ENCODE measurements at places on chromosomes 16 and 17.
A peak's percentile ranks its signal among the peaks of the same experiment; 100 is the strongest.

DNA sequence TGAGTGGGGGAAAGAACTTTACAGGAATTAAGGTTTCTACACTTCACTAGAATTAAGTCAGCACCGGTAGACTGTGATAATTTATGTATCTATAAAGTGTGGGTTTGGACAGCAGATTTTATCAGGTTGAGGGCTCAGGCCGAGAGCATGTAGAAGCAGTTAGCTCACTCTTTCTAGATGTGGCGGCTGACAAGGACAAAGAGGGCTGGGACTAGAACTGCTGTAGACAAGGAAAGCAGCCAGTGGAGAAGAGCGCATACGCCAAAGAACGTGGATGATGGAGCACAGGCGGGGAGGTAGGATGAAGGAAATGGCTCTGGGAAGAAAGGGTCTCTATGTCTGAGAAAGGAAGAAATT is 504 bp upstream of the GOSR1 start:
- no peak for DNase-seq

GRCh38 chr17:41480136-41480535 is 815 bp downstream of the KRT35 start:
- no peak for DNase-seq

GRCh38 chr17:58501451-58501850 is 13.0 kb downstream of the MTMR4 start:
- DNase-seq = no peak

DNA sequence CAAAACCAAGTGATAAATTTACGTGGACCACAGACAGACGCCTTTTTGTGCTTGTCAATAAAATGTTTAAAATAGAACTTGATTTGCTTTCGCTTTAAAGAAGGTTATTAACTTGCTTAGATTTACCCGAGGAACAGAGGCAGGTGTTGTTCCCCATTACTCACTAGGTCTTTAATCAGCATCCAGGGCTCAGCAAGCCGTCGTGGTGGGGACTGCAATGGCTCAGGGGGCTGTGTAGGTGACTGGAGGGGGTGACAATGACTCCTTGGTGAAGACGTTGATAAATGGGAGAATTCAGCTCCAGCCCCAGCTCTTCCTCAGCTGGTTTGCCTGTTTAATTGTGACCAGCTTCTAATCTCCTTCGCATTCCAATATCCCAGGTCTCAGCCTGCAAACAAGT is 231.4 kb downstream of the TMEM114 start:
- DNase-seq = no peak

- DNase-seq = no peak
Observed at GRCh38 chr16:27690608-27691007, 140.7 kb downstream of the KATNIP start.

- DNase-seq = no peak
Observed at GRCh38 chr17:54972406-54973138, 4.0 kb downstream of the STXBP4 start.

DNA sequence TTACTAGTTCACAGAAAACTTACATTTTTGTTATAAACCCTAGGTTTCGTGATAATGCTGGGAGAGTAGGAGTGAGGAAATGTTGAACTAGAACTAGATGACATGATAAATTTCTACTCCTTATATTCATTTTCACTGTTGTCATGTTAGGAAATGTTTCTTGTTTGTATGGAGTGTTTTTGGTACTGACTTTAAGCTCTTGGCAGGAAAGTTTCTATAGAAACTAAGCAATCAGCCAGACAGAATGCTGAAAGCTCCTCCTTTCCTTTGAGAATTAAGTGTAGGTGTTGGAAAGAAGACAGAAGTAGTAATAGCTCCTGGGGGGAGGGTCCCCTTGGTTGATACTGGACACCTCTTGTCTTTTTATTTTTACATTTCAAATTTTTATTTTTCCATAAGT is 309.8 kb downstream of the MAP2K4 start:
- DNase-seq = no peak

GRCh38 chr17:64617125-64617780 is 44.9 kb downstream of the SMURF2 start:
- DNase-seq = no peak

DNA sequence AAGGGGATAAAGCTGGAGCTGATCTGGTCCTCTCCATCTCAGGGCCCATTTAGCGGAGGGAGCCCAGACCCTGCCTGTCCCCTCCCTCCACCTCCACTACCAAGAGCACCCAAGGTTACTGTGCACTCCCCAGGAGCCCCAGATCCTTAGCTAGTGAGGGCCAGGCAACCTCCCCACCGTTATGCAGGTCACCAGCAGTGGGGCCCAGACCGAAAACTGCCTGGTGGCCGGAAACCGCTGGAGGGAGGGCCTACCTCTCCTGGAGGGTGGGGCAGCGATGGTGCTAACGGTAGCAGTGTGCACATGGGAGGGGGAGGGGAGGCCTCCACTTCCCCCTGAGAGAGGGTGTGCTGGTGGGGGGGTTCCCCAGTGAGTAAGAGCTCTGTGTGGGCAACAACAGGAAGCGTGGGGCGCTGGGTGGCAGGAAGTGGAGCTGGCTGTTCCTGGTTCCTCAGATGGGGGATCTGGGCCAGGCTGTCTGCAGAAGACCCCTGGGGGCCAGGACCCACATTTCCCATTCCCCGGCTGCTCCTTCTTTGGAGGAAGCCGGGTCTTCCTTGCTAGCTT is 4.4 kb downstream of the FMNL1 start:
- DNase-seq = peak; percentile 14

- DNase-seq = peak; percentile 90
Observed at GRCh38 chr17:17822189-17822588, 14.6 kb downstream of the SREBF1 start.

DNA sequence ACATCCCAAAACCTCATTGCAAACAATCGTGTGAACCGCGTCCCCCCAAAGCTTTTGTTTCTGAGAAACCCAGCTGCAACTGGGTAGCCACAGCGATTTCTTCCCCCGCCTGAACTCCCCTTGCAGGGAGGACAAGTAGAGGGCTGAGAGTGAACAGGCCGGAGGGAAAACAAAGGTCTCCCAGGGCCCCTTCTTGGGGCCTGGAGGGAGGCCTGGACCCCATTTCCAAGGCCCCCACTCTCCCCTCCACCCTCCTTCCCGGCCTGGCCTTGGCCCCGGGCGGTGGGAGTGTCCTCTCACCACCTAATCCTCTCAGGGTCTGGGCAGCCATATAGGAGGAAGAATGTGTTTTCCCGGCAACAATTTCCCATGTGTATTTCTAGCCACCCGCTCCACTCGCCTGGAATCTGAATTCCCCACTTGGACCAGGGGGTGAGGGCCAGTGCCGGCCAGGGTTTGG is 2.6 kb downstream of the GLIS2 start:
- no peak for DNase-seq

DNA sequence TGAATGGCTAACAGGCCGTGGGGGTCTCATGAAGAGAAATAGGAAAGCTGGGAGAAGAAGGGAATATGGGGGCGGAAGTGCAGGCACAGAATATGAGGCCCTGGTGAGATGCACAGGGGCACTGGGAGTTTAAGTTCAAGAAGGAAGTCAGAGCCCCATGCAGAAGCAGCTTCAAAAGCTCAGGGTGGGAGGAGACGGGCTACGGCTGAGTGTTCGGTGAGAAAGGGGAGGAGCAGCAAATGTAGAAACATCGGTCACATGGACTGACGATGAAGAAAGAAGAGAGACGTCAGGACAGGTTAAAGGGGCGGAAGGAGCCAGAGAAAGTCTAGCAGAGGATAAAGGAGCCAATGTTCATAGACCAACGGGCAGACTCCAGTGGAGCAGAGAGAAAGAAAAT is 204.5 kb upstream of the ZFHX3 start:
- DNase-seq = no peak

- no peak for DNase-seq
Observed at GRCh38 chr17:6327007-6327406, 107.9 kb downstream of the AIPL1 start.

DNA sequence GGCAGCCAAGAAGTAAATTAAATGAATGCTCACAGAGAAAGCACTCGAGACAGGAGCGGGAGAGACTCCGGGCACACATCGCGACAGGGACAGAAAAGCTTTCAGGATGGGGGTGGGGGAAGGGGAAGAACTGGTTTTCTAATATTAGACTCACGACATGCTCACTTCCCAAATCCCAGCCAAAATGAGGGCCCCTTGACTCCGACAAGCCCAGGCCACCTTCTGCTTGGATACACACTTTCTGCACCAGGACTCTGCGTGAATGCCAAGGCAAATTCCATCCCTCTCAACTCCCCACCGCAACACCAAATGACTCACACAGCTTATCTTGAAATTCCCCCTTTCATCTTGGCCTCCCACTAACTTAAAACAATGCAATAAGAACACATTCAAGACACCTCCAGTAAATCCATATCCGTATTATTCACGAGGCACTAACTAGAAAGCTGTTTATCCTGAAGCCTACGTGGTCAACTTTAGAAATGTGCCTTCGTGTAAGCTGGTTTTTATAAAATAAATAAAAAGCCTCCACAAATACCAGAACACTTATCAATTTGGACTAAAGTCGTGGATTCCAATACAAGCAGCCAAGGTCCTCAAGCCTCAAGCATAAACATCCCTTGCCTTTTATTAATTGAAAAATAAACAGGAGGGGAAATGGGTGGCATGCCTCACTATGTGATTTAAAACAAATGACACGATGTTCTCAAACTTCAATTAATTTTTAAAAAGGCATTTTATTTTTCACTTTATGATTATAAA is 46.1 kb downstream of the NXN start:
- DNase-seq = no peak

- no peak for DNase-seq
Observed at GRCh38 chr17:79650283-79650682, 39.4 kb upstream of the RBFOX3 start.

DNA sequence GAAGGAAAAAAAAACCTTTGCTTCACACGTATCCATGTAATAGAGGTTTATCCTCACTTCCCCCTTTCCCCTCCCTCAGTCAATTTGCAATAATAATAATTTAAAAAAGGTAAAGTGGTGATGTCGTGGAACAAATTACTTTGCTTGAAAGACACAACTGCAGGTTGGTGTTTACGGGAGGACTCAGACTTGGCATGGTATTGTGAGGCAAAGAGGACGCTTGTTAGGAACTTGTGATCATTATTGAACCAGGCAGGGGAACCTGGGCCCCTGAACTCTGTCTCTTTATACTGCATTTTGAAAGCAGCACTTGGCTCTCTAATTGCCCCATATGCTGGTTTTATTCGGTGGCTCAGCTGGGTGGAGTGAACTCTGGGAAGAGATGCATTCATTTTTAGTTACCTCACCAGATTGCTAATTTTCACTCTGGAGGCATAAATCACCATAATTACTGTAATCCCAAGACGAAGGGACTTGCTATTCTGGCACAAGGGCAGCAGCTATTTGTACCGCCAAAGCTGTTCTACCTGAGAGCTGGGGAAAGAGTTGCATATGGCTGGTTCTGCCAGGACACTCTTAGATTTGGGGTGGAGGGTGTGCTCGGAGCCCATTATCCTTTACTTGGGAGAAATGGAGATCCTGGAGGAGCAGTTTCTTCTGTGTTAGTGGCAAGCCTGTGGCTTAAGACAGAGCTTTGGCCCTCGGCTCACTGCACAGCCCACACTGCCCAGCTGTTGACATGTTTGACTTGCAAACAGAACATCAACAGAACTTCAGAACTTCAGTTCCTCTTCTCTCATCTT is 5.7 kb upstream of the DHX8 start:
- DNase-seq = no peak

DNA sequence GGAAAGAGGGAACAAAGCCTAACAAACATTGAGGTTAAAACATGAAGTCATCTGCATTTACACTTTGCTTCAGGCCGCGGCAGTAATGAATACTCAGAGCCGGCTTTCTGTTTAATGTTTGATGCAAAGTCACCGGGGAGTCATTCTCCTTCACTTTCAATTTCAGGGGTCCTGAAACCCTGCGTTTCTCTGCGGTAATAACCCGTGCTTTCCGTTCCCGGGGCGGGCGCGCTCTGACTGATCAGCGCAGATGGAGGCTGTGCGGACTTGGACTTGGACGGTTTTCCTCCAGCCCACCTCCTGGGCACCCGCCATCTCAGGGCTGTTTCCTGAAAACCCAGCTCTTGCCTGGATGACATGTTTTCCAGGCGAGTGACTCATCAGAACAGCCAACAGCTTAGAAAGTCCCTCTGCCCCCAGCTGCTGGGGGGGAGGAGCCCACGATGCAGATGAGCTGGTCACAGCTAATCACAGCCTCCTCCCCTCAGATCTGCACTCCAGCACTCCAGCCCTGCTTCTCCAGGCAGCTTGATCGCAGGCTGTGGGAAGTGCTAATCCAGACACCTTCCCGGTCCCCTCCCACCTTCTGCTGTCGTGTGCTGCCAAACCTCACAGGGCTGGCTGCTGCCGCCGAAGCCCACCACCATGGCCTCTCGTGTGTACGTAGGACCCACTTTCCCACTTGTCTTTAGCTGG is 158.6 kb upstream of the CHMP6 start:
- peak; percentile 83 for DNase-seq

DNA sequence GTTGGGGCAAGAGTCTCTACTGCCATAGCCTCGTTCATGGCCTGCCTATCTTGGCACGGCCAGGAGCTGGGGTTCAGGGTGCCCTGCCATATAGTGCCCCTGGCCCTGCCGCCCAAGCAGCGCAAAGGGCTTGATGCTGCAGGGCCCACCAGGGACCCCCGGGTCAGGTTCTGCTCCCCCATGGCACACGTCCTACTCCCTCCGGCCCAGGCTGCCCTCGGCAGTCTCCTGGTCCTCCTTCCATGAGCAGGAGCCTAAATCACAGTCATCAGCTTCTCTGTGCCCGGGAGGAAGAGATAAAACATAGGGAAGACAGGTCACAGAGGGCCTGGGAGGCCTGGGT is 55.9 kb upstream of the MTSS2 start:
- DNase-seq = no peak

DNA sequence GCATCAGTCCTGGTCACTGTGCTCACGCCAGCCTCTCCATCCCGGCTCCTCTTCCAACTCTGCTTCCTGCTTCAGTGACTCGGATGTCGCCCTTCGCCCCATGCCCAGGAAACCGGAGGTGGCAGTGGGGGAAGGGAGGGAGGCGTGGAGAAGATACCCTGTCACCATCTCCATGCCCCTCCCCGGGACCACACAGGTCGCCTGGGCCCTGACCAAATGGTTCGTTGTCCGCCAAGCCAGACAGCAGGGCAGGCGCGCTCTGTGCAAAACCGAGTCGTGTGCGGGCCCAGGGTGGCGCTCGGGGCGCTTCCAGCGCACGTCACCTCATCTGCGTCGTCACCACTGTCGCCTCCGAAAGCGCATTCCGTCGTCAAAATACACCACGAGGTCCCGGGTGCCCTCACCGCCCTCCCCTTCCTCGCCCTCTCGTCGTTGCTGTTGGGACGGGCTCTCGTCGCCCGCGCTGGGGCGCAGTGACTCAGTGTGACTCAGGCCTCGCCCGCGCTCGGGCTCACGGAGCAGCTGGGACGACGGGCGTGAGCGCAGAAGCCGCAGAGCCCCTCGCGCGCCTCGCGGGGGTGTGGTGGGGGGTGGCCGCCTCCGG is 39.2 kb downstream of the ZNF778 start:
- peak; percentile 34 for DNase-seq
